ENCODE measurements at places on chromosomes 2 and 18.

DNA sequence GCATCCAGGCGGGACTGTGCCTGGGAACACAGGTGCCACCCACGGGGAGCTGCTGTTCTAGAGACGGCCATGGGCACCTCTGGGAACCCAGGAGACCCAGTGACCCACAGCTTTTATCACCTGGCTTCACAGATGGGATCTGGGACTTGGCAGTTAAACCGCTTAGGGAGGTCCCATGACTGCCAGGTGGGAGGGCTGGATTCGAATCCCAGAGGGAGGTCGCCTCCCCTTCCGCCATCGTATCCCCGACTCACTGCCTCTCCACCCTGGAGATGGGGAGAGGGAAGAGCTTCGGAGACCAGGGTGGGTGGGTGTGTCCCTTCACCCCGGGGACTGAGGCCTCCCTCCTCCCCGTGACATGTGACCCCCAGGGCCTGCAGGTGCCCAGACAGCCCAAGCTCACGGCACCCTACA is 169.4 kb downstream of the RTP5 start:
- DNase-seq = no peak

GRCh38 chr2:60319031-60319547 is 234.4 kb downstream of the BCL11A start:
- no peak for DNase-seq

DNA sequence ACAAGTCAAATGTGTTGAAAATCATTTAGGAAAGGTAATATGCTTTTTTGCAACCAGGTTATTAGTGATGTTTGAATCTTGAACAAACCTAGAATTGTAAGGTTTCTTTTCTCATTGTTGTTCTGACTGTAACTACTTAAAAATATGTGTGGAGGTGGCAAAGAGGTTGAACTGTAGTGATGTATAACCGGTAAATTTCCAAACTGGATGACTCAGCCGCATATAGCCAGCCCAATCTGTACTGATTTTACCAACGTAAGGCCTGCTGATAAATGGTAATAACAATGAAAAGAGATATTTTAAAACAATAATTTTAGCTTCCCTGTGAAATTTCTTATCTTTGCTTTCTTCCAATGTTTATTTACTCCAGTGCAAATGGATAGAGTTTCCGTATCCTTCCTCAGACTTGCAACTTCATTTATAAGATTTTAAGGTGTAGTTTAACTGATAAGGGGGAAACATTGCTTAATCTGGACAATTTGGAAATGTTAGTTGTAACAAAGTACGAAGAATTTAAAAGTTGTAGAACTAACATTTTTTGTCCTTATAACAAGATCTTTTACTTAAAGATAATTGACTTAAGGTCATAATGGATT is 1170.4 kb upstream of the ZEB2 start:
- no peak for DNase-seq

DNA sequence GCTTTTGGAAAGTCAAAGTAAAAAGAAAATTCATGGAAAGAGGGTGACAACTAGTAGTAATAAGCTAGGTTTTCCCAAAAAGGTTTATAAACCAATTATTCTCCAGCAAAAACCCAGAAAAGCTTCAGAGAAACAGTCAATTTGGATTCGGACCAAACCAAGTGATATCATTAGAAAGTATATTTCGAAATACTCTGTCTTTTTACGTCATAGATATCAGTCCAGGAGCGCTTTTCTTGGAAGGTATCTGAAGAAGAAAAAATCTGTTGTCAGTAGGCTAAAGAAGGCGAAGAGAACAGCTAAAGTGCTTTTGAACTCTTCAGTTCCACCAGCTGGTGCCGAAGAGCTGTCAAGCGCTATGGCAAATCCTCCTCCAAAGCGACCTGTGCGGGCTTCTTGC is 36.6 kb downstream of the ZDBF2 start:
- no peak for DNase-seq

GRCh38 chr2:125037135-125037653 is 1012.1 kb downstream of the CNTNAP5 start:
- DNase-seq = no peak

All from LoVo (cell line).